ENCODE measurements at places on chromosomes 7 and 10.

DNA sequence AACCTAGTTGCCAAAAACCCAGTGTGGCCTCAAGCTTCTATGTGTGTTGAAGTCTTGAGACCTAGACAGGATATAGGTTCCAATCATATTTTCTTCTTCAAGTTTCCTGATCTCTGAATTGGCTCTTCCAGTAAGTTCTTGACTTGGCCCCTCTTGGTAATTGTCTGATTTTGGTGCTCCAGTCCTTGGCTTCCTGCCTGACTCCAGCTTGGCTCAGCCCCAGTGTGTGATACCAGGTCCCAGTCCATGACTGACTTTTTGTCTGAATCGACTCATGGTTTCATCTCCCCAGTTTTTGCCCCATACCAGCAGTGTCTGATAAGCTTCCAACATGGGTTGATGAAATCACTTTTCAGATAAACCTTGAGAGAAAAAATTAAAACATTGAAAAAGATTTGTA, 72.3 kb downstream of the FAS start:
- no peak for DNase-seq

DNA sequence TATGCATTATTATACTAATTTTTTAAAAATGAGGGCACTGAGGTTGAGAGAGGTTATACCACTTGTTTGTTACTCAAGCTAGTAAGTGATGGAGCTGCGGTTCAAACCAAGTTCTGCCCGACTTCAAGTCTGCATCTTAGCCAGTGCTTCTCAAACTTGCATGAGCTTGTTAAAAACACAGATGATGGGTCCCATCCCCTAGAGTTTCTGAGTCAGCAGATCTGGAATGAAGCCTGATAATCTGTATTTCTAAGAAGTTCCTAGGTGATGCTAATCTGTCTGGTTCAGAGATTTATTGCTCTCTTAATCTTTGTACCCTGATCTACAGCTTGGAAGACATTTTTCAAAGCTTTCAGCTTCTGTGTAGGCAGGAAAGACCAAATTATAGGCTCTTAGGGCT, 67.7 kb upstream of the CC2D2B start:
- DNase-seq: no peak

DNA sequence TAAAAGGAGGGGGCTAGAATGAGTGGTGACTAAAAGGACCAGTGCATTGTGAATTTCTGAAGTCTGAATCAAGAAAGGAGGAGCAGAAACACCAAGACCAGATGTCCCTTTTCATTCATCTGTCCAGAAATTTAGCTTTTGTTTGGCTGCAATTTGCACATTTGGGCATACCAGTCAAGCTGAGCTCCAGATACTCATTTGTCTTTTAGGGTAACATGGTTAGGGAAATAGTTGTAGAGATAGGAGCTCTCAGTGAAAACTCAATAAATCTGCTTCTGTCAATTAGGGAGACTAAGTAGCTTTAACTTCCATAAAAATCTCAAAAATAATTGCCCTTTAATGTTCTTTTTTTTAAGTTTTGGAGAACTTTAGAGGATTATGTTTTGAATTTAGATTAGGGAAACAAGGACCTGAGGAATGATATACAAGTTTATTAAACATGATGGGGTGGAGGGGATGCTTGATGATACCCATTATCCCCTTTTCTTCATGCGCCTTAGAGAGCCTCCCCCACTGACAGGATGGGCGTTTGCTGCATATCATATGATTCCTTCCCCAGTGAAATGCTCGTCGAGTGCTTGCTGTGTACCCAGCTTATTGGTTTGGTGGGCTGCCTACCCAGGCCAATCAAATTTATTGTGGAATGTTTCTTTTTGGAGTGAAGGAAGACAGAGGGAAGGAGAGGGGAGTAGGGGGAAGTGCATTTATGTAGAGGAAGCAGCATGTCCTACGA, 50.7 kb upstream of the RPA3 start:
- DNase-seq: no peak

DNA sequence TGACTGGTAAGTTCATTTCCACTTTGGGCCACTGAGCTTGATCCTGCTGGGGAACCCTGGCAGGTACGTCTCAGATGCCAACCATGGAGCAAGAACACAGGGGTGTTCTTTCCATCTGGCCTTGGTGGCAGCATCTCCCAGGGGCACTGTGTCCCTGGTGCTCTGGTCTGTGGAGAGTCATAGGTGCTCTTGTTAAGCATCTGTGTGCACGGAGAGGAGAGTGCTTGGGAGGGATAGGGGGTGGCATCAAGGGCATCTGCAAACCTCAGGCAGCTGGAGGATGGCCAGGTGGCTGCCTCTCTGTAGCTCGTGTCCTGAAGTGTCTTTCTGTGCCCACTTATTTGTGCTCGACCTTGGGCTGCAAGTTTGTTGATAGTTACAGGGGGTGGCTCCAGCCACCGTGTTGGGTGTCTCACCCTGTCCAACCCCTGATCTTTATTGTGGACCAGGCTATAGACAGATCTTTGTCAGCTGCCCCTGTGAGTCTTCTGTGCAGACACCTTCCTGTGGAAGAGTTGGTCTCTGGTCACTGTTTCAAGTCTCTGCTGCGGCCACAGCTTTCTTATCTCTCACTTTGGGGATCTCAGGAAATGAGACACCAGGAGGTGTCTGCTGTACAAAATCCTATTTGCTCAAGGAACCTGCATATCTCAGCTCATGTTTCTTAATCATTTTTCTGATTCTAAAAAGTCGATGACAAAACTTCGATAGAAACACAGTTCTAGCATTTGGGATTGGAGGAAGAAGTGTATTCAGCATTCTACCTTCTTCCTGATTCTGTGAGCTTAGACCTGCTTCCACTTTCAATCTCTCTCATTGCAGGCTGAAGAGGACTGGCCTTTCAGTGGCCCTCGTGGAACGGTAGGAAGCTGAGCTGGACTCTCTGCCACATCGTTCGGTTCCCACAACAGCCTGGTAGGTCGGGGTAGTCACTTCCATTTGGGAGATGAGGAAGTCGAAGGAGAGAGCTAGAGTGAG, 17.2 kb upstream of the GIMAP8 start:
- no peak for DNase-seq

DNA sequence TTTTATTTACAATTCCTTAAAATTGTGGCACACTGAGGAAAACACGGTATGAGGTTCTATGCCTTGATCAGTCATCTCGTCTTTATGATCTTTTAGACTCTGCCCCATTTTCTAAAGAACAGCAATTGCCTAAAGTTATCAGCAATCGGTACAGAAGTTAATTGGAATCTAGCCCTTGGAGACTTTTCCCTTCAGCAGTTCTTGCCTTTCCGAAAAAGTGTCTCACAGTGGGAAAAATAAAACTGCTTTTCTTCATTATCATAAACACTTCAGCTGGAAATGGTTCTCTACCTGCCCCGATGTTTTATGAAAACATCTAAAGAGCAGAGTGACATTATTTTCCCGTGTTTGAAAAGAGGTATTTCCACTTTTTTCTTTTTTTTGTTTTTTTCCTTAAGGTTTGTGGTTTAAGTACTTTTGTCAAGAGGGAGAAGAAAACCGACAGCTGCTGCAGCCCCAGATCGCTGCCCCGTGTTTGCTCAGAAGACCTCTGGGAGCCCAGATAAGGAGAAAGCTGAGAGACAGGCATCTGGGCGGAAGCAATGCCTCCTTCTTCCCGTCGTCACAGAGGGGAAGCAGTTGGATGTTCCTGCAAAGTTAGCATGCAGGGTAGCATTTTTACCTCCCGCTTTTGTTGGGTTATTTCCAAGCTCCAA, 149.7 kb downstream of the FRMD4A start:
- no peak for DNase-seq

- no peak for DNase-seq
Measured at GRCh38 chr10:89975771-89976170, 274.4 kb downstream of the KIF20B start.

GRCh38 chr7:50537417-50537816, 27.8 kb downstream of the DDC start:
- DNase-seq: no peak
